Stimulated activated CD8-positive, alpha-beta memory T cell treated with anti-CD3 and anti-CD28 coated beads, Interleukin-2, amount 100 ng/mL, for 48 hours (primary cell): ENCODE measurements at places on chromosomes 5 and 9.
A peak's percentile ranks its signal among the peaks of the same experiment; 100 is the strongest.

- no peak for DNase-seq
Observed at GRCh38 chr5:11894992-11895391, 9.3 kb downstream of the CTNND2 start.

DNA sequence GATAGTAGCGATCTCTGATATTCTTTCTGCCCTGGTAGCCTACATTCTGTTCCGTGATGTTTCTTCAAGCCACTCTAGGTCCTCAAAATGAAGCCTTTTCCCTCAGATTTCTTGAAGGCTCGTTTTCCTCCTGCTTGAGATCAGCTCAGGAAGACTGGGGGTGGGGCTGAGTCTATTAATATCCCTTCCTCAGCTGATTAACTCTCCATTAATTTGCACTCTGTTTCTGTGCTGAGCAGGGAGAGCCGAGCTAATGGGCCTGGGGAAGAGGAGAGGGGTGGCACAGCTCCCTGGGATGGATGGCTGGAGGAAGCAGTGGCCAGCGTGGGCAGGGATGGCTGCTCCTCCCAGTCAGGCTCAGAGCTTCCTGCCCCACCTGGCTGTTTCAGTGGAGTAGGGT, 93.3 kb downstream of the PPARGC1B start:
- DNase-seq = no peak

DNA sequence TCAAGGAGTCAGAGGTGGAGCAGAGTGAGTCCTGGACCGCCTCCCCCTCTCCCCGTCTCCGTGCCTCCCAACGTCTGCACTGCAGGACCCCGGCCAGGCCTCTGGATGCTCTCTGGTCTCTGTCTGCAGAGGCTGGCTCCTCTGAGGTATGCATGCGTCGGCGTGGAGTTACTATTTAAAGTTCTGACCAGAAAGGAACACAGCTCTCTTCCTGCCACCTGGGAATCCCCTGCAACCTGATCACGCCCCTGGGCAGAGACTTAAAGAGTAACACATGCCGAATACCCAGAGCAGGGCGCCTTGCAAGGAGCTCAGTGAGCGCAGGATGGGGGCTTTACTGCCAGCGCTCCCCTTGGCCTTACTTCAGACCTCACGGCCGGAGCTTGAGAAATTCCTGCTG, 16.0 kb downstream of the ANXA6 start:
- DNase-seq = peak; percentile 46

- no peak for DNase-seq
Observed at GRCh38 chr9:35556776-35557175, 48.3 kb upstream of the TESK1 start.

GRCh38 chr9:18018661-18019060, 439.8 kb downstream of the SH3GL2 start:
- DNase-seq = no peak

GRCh38 chr9:110895147-110895905, 142.9 kb downstream of the LPAR1 start:
- DNase-seq = no peak

DNA sequence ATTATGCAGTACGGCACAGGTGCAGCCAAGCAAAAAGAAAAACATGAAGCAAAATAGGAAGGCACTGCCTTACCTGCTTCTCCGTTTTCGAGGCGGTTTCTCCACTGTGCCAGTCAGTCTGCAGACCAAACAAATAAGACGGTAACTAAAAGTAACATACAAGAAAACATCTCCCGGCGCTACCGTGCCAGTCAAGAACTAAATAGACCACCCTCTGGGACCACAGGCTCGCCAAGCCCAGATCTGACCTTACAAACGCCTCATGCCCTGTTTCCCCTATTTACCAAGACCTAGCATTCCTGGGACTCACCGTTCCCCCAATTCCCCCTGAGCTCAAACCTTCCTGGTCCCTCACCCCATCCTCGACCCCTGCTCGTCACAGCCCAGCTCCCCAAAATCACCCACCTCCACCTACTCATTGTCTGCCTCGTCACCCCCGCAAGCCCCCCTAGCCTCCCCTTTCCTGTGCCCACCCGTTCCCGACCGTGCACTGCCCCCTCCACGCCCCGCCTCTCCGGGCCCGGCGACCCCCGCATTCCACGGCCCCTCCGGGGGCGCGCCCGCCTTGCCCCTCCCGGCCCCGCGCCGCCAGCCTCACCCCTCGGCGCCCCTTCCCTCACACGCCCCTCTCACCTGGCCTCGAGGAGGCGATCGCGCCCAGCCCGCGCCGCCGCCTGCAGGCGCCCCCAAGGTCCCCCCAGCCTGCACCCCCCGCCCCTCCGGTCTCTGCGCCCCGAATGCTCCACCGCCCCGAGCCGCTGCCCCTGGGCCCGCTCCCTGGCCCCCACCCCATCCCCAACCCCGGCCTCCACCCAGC, 560 bp downstream of the SCAI start:
- DNase-seq = no peak

- no peak for DNase-seq
Observed at GRCh38 chr5:135373736-135374515, 25.1 kb downstream of the MACROH2A1 start.
